KG1 (cell line): ENCODE measurements at places on chromosomes 4 and X.

DNA sequence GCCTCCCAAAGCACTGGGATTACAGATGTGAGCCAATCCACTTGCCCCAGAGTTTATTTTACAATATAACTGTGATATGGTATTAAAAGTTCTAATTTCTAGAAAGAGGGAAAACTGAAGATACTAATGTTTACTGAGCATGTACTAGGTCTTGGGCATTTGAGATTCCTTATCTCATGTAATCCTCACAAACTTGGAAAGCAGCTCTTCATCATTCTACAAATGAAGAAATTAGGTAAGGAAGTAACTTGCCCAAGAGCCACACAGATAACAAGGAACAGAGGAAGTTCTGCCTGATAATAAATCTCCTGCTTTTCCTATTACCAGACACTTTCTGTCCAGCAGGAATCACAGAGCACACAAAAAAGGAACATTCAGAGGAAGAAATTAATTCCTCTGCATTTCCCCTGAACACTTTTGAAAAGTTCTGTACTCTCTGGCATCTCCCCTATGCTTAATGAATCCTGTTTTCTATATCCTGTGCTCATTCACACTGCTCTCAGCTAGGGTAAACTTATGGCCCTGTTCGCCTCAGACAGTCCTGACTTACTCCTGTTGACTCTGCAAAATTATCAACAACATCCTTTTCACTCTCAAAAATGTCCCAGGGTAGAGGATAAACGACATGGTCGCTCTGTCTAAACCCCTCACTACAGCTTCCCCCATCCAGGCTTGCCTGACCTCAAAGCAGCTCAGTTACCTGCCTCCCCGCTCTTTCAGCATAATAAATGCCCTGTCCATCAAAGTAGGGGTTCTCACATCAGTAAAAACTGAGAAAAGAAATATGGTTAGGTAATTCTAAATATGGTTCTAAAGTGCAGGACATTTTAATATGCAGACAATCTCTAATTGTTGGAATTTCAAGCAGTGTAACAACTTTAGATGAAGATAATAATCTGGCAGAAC is 13.6 kb downstream of the SH3RF1 start:
- DNase-seq, result no peak

- DNase-seq, result no peak
These were observed 4.8 kb upstream of the HGFAC start for GRCh38 chr4:3436798-3437581.

DNA sequence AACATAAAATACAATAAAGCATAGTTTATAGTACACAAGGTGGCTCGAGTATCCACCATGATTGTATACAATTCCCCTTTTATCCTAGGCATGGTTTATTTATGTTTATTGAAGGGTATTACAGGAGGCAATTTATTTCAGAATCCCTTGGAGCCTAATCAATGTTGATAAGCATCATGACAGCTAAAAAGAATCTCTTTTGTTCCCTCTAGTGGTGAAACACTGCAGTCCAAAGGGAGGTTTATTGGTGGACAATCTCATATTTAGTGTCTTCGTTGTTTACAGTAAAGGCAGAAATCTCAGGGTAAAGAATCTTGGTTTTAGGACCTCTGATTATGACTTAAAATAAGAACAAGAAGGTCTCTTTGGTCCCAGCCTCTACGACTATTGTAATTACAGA is 1712.5 kb downstream of the C4orf33 start:
- DNase-seq, result no peak

GRCh38 chr4:88819818-88820697 is 122.4 kb upstream of the NAP1L5 start:
- no peak for DNase-seq

DNA sequence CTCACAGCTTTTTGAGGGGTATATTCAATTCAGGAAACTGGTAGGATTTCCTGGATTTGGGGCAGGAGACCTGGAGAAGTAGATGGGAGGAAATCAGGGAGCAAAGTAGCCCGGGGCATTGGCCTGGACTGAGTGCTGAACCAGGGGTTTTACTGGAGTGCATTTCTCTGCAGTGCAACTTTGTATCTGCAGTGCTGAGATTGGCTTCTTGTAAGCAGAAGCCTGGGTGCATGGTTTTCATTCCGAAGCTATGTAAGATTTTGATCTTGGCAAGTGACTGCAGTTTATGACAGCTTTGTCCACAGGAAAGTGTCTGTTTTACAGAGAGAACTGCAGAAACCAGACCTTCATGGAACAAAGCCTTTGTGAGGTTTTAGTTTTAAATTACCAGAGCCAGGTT is 158.3 kb downstream of the SPCS3 start:
- no peak for DNase-seq

DNA sequence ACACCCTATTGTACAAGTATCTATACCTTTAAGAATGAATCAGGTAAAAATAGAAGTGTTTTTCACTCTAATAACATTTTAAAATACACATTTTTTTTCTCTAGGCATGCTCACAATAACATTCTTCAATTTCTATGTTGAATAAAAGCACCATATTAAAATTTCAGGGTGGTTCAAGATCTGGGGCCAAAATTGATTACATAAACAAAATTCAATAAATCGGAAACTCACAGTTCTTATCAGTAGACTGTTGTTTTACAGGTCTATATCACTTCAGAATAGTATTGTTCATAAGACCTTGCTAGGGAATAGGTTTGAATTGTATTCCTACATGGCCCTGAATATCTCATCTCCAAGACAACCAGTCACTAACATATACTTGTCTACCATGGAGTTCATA is 634.0 kb downstream of the SPOCK3 start:
- DNase-seq, result no peak

DNA sequence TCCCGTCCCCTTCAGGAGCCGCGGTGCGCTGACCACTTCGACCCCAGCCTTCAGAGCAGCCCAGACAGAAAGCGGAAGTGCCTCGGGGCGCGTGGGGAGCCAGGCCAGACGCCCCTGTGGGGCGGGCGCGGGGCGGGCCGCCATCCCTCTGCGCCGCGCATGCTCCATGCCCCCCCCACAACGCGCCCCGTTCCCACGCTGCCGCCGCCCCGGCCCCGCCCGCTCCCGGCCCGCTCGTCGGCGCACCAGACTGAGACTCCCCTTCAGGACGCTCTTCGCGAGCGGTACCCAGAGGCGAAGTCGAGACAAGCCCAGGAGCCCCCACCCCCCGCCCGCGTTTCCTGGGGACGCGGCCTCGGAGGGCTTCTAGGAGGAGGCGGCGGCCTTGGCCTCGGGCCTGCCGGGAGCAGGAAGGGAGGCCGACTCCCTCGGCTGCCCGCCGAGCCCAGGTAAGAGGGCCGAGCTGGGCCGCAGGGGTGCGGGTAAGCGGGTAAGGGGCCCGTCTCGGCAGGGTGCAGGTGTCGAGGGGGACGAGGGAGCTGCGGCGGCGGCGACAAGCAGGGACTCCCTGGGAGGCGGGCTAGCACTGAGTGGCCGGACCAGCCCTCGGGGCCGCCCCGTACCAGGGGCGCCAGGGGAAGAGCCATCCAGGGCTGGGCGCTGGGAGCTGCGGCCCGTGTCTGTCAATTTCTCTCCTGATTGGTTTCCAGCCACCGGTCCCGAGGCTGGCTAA is at the start of gene ZFP92:
Gene ZFP92, plus strand, starts transcription at position 218 of the 733 bp plus-strand sequence. CDS start 6,851 bp downstream, outside the sequence.
- no peak for DNase-seq

DNA sequence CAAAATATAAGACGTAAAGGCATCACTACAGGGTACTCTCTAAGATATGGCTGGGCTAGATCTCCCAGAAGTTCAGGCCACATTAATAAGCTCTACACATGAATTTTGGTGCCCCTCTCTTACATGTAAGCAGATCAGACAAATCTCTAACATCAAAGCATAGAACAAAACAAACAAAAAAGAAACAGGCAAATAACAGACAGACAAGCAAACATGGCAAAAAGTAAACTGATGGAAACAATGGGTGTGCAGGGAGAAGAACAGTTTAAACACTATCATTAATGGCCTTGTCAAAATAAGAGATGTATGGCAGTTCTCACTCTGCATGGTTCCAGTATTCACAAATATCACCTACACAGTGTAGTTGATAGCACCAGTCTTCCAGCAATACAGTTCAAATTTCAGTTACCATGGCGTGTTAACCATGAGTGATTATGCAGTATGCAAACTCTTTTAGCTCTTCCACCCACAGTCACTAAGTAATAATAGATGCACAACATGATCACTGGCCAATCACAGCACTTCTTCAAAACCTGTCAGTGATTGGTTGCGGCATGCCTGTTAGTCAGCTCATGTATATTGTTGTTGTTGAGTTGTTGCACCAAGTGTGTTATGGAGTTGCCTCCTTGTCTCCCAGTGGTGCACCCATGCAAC is 110.7 kb upstream of the TLR3 start:
- no peak for DNase-seq

- DNase-seq, result peak; percentile 45
These were observed 10.7 kb downstream of the LIAS start for GRCh38 chr4:39469429-39470077.

- no peak for DNase-seq
These were observed 1.3 kb downstream of the CHST7 start for GRCh38 chrX:46574774-46575381.

DNA sequence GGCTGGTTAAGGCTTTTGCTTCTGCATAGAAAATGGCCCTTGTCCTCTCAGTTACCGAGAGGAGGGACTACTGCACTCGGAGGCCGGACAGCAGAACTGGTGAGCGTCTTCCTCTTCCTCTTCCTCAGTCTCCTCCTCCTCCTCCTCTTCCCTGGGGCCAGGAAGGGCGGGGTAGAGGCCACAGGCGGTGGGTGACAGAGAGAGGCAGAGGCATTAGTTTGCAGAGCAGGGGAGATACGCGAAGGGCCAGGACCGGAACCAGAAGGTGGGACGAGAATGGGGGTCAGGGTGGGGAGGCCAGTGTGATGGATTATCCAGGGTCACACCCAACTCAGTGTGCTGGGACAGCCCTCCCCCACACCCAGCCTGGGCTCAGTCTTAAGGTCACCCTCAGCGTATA is 14.5 kb downstream of the IQSEC2 start:
- DNase-seq, result no peak

- no peak for DNase-seq
These were observed 38.0 kb upstream of the COX7B2 start for GRCh38 chr4:46946919-46947536.

- no peak for DNase-seq
These were observed 15.0 kb downstream of the C4orf33 start for GRCh38 chr4:129110931-129111330.

DNA sequence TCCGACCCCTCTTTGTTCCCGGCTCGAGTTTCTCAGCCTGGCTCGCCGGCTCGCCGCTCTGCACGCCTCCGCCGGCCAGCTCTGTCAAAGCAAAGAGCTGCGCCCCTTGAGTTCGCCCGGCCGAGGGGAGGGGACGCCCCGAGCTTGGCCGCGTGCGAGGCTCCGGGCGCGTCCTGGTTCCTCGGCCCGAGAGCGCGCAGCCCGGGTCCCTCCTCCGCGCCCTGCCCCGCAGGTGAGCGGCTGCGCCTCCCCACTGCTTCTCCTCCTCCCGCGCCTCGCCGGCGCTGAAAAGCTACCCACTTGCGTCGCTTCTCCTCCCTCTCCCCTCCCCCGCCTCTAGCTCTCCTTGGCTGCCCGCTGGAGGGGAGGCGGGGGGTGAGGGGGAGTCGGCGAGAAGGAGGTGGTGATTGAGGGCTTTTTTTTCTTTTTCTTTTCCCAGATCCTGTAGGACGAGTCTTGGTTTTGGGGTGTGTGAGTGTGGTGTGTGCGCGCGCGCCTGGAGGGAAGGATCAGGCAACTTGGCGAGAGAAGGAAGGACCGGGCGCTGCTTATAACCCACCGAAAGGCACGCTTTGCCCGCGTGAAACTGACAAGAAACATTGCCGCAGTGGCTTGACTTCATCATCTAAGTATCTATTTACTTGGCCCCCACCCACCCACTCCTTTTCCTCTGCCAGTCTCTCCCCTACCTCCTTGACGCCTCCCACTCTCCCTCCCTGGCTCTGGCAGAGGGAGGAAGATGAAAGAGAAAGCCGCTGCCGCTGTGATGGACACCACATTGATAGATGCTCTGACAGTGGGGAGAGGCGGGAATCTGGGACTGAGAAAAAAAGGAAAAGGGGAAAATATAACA is at the start of gene LEF1:
Gene LEF1, minus strand, starts transcription at position 262 of the 853 bp plus-strand sequence. CDS start 1,165 bp downstream, outside the sequence.
- DNase-seq, result no peak

DNA sequence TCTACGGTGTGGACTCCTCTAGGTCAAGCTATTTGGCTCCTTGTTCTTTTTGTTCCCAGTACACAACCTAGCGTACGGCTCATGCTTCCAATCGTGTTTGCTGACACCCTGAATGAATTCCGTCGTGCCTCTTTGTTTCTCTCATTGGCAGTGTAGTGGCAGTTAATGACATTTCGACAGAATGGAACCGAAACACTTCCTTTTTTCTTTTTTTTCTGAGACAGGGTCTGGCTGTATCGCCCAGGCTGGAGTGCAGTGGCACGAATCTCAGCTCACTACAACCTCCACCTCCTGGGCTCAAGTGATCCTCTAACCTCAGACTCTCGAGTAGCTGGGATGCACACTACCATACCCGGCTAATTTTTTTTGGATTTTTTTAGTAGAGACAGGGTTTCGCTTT is 113.3 kb upstream of the ATP6AP2 start:
- no peak for DNase-seq

DNA sequence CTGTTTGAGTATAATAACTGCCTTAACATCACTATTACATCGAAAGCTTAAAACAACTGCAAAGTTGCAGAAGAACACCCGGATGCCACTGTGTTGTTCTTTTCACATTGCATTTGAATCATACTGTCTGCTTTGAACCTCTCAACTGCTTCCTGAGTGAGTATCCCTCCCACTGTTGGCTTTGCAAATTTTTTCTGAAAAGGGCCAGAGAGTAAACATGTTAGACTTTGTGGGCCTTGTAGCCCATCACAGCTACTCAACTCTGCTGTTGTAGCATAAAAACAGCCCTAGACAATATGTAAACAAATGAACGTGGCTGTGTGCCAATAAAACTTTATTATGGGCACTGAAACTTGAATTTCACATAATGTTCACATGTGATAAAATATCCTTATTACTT is 76.1 kb downstream of the NSG1 start:
- DNase-seq, result no peak
